ENCODE measurements at places on chromosomes 2 and 18. TPM values are rescaled to one million over a fixed set of nuclear protein-coding genes. Genes with fewer than 3 reads are reported as not detected.

DNA sequence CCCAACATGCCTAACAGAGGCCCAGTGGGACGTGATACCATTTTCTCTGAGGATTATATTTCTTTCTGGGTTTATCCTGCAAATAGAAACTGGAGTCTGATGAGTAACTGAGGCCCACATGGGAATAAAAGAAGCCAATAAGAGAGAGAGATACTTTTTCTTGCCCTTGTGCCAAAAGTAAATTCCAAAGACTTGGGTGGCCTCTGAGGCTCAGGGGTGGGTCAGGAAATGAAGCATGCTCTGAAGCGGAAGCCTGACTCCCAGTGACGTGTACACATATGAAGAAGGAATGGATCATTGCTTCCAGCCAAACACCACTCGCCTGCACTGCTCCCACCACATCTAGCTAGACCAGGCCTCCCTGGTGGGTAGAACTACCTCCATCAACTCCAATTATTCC lies 273.6 kb upstream of the NCKAP5 start:
- DNase-seq = peak; percentile 90

DNA sequence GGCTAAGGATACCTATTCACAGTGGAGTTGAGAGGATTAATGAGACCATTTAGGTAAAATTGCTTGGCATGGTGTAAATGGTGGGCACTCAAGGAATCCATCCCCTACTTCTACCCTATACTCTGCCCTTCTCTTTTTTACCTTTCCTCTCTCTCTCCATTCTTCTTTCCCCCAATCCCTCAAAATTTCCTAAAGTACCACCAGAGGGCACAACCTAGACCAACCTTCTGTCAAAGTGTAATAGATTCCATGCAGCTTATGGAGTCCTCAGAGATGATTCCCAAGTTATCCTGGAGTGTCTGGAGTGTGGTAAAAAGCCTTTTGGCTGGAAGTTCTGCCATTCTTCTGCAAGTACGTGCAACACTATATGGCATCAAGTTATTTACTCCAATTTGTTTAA lies 33.0 kb upstream of the CCDC195 start:
- DNase-seq = no peak

The CUL3 gene
- 69.8 TPM for total RNA-seq

DNA sequence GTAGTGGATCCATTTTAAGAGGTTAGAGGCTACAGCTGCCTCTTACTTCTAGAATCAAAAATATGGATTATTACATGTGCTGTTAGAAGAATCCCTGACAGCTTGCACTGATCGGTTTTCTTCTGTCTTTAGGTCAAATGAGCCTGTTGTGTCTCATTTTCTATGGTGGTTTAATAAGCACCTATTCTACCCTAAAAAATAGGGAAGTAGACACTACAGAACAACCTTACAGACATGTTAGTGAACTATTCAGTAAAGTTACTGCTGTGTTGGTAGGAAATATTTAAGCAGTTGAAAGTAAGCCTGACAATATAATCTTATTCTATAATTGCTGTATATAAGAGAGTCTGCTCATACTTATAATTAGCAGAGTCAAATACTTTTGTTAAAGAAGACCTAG lies 168.5 kb upstream of the NOSTRIN start:
- DNase-seq = no peak

- DNase-seq = no peak
Observed at GRCh38 chr2:113098041-113098440, 29.4 kb upstream of the IL1RN start.

DNA sequence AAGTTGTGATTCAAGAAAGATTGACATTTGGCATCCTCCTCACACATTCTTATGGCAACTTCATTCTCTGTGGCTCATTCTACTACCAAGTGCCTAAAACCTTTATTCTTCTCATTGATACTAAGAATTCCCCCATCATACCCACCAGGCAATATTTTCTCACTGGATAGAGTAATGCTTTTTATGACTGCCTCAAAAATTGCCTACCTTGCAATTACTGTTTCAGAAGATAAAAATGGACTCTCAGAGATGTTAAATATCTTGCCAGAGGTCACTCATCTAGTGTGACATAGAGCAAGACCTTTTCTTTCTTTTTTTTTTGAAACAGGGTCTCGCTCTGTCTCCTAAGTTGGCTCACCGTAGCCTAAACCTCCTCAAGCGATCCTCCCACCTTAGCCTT lies 192.8 kb upstream of the KYNU start:
- DNase-seq = no peak

DNA sequence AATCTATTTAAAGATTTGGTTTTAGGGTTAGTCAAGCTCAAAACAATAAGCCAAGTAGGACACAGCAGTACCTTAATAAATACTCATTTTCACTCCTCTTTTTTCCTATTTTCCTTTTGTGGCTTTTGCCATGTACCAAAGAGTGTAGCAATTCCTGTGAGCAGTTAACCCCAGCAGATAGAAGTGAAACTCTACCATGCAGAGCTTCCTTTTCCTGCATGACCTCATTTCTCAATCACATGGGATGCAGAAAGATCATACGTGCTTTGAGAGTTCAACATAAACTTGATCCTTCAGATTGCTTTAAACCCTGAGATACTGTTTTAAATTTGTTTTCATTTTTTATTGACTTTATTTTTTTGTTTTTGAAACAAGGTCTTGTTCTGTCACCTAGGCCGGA lies 99.1 kb upstream of the ARHGAP15 start:
- DNase-seq = no peak

The ANKRD53 gene
- not detected for total RNA-seq
